ENCODE measurements at places on chromosomes 7 and 10.

DNA sequence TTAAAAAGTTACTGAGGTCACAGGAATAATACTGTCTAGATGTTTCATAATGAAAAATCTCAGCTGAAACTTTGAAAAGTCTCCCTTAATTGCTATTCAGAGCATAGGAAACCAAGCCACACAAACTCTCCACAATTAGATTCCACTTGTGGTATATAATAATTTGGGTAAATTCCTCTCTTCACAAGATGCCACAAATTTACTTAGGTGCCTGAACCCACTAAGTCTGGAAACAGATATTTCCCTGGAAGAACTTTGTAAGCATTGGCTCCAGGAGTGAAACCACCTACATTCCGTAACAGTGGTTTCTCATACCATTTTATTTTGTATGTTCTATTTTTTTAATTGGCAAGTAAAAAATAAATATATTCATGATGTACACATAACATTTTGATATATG lies 493.4 kb downstream of the SEMA3D start:
- no peak for DNase-seq

DNA sequence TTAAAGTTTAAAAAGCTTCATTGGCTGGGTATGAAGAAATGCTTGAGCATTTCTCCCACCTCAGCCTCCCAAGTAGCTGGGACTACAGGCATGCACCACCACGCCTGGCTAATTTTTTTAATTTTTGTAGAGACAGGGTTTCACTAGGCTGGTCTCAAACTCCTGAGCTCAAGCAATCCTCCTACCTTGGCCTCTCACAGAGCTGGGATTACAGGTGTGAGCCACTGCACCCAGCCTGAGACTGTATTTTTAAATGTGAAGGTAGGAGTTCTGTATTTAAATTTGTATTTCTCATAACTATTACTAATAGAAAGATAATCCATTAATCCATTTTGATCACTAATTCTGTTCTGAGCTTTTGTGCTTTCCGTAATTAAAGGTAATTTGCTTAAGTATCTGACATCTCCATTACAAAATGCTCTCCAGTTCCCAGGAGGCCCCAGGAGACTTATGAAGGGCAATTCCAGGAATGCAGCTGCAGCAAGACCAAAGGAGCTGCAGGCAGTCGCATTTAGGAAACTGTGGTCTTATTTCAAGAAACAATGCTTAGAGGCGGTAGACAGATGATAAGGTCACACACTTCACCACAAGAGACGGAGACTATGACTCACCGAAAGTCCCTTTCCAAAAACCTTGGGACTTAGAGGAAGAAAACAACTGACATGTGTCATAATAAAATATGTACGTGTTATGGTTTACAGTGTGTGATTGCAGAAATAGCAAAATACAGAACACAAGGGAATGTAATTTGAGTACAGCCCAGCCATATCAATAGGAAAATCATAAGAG lies 23.3 kb downstream of the YAE1 start:
- DNase-seq: peak; percentile 23

DNA sequence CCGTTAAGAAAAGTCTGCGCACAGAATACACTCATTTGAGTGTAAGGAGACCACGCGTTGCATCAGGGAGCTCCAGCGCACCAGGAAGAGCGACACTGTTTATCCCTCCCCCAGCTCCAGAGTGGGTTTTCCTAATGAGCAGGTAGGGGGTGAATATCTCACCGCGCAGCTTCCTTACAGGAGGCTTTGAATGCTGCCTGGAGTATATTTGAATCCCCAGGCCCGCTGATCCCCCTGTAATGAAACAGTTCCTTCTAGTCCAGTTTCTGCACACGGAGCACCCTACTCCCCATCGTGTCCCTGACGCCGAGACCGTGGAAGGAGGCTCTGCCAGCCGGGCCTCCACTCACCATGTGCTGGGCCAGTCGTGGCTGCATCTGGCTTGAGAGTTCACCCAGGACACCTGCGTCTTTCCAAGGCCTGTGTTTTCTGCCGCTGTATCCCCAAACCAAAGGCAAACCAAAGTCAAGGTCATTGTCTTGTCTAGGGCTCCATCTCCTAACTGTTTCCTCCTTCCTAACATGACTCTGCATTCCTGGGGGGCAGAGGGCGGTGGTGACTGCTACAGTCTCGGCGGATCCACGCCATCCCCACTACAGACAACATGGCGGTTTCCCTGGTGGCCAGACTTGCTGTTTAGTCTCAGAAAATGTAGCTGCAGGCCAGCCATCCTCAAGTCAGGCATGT lies 167.8 kb downstream of the USP6NL start:
- no peak for DNase-seq

DNA sequence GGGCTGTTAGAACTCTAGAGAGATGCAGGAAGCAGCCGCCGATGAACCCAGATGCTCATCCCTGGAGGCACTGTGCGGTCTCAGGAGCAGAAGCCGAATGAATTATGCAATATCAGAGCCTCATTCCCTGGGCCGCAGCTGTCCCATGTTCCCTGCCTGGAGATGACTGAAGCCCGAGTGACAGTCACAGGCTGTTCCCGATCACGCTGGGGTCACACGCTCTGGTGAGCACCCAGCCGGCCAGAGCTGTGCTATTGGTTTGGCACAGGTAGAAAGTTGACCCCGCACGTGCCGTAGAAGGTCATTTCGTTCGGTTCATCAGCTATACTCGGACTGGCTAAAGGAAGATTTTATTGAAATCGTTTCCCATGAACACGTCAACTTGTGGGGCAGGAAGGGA lies 140.5 kb upstream of the SH2B2 start:
- DNase-seq: no peak

- DNase-seq: no peak
These were observed 21.0 kb downstream of the TM9SF3 start for GRCh38 chr10:96565774-96566173.

GRCh38 chr7:137992550-137993394 lies 9.1 kb downstream of the CREB3L2 start:
- peak; percentile 83 for DNase-seq

DNA sequence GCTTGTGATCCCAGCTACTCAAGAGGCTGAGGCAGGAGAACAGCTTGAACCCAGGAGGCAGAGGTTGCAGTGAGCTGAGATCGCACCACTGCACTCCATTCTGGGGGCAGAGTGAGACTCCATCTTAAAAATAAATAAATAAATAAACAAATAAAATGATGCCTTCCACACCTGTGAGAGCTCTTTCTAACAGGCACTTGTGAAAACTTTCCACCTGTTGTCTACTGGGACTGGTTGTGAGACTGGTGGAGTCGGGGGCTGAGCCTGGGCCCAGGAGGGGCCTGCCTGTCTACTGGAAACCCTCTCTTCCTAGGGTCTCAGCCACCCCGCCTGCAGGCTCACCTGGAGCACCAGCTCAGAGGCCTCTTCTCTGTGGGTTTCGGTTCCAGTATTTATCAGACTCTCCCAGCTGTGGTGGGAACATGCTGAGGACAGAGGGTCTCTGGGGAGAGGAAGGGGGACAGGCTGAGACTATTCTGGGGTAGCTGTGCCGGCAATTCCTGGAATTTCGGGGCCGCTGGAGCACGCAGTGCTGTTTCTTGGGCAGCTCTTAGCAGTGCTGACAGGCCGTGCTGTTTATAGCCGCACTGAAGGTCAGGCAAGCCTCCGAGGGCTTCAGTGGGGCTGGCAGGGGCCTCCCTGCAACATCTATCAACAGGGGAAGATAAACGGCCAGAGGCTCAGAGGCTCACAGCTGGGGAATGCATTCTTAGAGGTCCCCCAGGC lies 3.8 kb downstream of the LDB3 start:
- DNase-seq: peak; percentile 60

DNA sequence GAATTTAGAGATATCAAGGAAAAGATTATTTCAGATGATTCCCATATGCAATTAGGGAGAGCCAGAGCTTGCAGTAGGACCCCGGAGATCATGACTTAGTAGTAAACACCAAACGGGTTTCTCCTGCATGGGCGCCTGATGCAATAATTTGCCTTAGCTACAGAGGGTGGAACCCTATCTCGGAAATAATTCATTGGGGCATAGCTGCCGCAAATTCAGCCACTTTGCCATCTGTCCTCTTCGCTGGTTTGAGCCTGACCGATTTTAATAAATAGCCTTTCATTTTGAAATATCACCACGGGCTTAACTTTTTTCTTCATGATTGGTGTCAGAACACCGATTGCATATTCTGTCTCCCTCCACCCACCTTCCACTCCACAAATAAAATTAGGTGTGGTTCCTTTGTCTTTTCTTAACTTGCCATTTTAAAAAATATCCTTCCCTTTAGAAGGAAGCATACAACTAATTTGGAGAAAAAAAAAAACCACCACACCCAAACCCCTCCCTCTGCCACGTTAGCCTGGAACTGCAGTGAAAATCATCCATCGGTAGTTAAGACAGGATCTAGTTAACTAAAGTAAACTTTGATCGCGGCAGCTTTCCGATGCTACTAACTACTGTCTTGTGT lies 1.4 kb downstream of the GARS1 start:
- peak; percentile 36 for DNase-seq

DNA sequence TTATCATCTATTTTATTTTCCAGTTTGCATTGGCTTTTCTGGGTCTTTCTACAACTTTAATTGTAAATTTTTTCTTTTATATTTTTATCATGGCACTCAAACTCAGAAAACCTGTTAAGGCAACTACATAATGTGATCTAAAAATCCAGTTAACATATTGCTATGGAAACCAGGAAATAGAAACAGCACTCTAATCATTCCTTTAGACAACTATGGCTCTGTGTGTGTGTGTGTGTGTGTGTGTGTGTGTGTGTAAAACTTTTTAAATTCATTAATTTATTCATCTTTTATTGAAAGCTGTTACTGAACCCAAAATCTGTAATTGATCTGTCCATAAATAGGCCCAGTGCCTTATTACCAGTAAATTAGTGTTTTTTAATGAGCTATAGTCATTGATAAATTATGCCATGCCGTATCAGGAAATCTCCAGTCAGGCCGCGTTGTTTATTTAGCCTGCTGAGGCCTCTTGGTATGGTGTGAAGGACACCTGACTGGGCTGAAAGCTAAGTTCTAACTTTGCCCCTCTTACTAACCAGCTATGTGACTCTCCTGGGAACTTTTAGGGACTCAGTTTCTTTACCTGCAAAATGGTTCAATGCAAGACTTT lies 1.5 kb upstream of the MET start:
- peak; percentile 18 for DNase-seq

GRCh38 chr10:69130251-69130650 lies 6.3 kb downstream of the VPS26A start:
- no peak for DNase-seq

GRCh38 chr10:44325157-44325556 lies 59.7 kb downstream of the CXCL12 start:
- peak; percentile 80 for DNase-seq

DNA sequence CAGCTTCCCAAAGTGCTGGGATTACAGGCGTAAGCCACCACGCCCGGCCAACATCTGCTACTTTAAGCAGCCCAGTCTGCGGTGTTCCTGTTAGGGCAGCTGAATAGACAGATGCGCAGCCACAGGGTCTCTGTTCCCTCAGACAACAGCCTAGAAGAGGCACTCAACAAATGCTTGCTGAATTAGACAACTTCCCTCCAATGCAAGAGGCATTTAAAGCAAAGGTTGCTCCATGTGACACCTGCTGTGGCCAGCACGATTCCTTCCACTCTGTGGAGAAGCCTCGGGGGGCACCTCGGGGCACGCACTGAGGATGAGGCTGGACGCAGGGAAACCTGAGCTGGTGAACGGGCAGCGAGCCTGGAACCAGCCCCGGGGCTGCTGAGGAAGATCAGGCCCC lies 237.8 kb downstream of the MAD1L1 start:
- DNase-seq: no peak

DNA sequence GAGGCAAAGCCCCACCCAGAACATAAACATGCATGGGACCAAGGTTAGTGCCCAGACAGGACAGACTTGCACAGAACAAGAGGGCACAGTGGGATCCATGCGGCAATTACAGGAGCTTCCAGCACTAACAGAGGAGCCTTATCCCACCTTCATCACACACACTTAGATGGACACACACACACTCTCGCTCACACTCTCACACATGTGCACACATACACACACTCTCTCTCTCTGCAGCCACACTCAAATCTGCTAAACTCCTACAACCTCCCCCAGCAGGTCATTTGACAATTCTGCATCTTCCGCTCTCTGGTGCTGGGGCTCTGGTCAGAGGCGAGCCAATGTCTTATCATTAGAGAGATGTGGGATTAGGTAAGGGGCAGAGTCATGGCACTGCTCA lies 120.5 kb downstream of the UBE2H start:
- DNase-seq: no peak

- no peak for DNase-seq
These were observed 20.8 kb downstream of the OGDHL start for GRCh38 chr10:49741108-49741995.

GRCh38 chr7:140079121-140079536 lies 16.4 kb upstream of the PARP12 start:
- DNase-seq: peak; percentile 25

GRCh38 chr10:113427811-113428558 lies 124.9 kb upstream of the HABP2 start:
- DNase-seq: no peak

DNA sequence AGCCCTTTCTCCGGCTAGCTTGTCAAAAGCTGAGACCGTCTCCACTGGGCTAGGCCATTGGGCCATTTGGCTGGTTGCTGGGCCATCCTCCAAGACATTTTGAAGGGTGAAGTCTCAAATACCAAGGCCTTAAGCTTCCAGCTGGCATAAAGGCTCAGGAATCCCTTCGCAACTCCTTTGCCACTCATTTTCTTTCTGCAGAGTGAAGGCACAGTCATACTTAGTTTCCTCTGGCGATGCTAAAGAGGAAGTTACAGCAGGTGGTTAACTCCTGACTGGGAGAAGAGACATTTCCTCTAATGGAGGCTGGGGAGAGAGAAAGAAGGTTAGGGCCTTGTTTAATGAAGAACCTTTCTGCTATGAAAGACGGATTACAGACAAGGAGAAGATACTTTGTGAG lies 4.8 kb upstream of the REPIN1 start:
- DNase-seq: no peak

GRCh38 chr10:44400541-44400940 lies 15.6 kb upstream of the CXCL12 start:
- no peak for DNase-seq

Measured in hepatocyte (in vitro differentiated cells).